ENCODE measurements at places on chromosomes 7 and 10.
A peak's percentile ranks its signal among the peaks of the same experiment; 100 is the strongest.

DNA sequence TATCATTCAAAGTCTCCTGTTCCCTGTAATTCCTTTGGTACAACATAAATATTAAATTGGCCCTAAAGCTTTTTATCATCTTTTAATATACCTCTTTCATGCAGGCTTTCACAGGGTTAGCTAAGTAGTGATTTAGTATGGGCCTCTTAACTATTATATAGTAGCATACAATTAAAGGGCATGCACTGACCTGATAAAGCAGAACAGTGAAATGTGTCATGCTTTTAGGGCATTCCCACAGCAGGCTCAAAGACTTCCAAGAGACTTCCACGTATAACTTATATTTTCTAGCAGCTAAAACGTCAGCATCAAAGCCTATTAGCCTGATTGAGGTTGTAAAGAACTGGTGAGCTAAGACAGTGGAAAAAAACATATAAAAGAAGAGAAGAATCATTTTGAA is 35.3 kb downstream of the SAMD8 start:
- no peak for DNase-seq

GRCh38 chr7:130309986-130310385 is 17.0 kb downstream of the CPA4 start:
- no peak for DNase-seq

GRCh38 chr10:47264797-47265281 is 35.2 kb upstream of the GDF10 start:
- no peak for DNase-seq

- DNase-seq = peak; percentile 73
Measured at GRCh38 chr10:6647811-6648526, 67.9 kb upstream of the PRKCQ start.

- DNase-seq = no peak
Measured at GRCh38 chr10:30821261-30821993, 191.9 kb upstream of the LYZL2 start.

DNA sequence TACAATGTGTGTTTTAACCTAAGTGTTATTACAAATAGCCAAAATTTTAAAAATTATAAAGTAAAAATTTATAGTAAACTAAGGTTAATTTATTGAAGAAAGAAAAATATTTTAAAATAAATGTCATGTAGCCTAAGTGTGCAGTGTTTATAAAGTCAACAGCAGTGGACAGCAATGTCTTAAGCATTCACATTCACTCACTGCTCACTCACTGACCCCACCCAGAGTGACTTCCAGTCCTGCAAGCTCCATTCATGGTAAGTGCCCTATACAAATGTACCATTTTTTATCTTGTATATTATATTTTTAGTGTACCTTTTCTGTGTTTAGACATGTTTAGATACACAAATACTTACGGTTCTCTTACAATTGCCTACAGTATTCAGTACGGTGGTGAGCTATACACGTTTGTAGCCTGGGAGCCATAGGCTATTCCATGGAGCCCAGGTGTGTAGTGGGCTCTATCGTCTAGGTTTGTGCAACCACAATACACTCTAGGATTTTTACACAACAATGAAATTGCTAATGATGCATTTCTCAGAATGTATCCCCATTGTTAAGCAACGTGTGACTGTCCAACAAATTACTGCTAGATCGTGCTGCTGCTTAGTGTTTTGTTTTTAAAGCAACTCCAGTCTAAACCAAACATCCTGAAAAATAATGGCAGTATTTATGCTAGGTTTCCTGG is 108.9 kb upstream of the NAMPT start:
- DNase-seq = no peak

- DNase-seq = no peak
Measured at GRCh38 chr10:8074881-8075280, 20.4 kb downstream of the GATA3 start.

GRCh38 chr7:138752518-138753149 is 45.2 kb upstream of the TMEM213 start:
- DNase-seq = no peak

GRCh38 chr10:21092683-21093524 is 195.8 kb upstream of the NEBL start:
- no peak for DNase-seq

GRCh38 chr7:35251606-35252310 is 2.1 kb downstream of the TBX20 start:
- DNase-seq = no peak

DNA sequence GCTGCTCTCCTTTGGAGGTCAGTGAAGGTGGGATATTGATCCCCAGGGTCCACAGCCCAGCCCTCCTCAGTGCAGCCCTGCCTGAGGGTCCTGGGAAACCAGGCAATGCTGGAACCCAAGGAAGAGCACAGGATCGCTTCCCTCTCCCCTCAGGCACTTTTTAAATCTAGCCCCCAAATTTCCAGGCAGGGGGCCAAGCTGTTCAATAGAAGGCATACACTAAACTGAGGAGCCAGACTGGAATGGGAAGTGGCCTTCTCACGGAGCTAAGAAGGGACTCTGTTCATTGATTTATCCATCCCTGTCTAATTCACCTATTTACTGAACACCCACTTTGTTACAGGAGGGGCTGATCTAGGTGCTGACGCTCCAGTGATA is 60.3 kb downstream of the GLI3 start:
- no peak for DNase-seq

DNA sequence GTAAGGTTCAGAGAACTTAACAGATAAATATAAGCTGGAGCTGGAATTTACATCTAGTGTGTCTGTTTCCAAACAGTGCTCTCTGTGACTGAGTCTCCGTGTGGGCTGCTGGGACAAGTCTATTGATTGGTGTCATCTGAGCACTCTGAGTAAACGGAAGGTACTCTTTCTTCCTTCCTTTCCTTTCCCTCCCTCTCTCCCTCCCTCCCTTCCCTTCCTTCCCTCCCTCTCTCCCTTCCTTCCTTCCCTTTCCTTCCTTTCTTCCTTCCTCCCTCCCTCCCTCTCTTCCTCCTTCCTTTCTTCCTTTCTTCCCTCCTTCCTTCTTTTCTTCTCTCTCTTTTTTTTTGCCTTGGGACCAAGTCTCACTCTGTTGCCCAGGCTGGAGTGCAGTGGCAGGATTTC is 61.8 kb downstream of the ANKRD61 start:
- no peak for DNase-seq

DNA sequence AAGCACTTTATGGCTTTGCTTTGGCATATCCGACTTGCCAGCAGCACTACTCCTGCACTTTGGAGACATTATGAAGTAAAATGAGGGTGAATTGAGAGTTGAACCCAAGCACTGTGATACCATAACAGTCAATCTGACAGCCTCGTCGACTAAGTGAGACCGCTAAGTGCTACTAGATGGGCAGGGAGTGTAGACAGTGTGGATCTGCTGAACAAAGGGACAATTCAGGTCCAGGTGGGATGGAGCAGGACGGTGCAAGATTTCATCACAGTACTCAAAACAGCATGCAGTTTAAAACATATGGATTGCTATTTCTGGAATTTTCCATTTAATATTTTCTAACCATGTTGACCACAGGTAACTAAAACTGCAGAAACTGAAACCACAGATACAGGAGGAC is 20.8 kb upstream of the PRTFDC1 start:
- DNase-seq = no peak

DNA sequence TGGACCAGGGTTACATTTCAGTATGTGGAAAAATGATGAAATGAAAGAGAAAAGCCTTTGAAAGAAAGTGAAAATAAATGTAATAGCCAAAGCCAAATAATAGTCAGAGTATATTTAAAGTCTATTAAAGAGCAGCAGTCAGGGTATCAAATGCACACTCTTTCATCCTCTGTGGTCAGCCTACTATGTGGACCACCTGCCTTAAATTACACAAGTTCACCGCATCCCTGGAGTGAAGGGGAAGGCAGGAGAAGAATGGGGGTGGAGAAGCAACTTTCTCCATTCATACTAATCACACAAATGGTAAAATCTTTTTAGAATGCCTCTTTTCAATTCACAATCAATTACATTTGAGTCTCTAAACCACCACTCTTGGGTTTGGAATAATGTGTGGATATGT is 16.0 kb downstream of the TWIST1 start:
- no peak for DNase-seq

- DNase-seq = no peak
Measured at GRCh38 chr10:42887734-42888503, 105.3 kb downstream of the BMS1 start.

GRCh38 chr10:111525696-111526095 is 448.9 kb downstream of the ADRA2A start:
- no peak for DNase-seq

Data from head of caudate nucleus (tissue), 42 donors.